ENCODE measurements at places on chromosomes 1 and 21.

GRCh38 chr1:223460566-223461189 is 67.5 kb downstream of the CCDC185 start:
- no peak for DNase-seq

DNA sequence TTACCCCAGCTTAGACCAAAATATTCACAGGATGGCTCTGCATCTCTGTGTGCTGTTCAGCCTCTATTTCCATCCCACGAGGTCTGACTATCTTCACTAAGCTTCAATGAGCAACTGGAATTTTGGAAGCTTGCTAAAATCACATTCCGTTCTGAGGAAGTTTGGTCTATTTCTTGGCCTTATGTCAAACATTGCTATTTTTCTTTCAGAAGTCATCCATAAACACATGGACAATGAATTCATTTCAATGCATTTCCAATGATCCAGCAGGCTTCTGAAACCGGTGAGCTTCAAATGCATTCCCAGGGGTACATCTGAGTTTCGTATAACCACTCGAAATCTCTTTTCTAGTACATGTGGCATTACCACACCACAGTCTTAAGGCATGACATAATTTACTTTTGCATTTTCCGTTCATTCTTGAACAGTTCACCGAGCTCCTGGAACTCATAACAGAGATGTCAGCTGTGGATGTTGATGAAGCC is 294.1 kb upstream of the KAZN start:
- DNase-seq, result no peak

- DNase-seq, result peak; percentile 75
These were observed 577.8 kb downstream of the BRINP3 start for GRCh38 chr1:189899686-189900425.

- no peak for DNase-seq
These were observed 45.5 kb downstream of the LPAR3 start for GRCh38 chr1:84847253-84848250.

DNA sequence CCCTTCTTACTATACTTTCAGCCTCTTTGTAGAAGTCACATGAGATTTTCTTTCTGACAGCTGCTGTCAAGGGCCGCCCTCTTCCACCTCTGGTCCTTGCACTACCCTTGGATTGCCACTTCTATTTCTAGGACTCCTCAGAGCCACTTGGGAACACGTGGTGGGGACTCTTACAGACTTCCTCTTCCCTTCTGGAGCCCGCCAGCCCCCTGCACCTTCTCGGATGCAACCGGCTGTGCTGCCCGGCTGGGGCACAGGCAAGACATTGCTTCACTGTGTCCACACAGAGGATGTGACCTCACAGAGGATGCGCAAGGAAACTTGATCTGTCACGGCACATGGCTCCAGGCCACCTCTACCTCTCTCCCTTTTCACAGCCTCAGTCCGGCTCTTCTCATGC is 2.4 kb upstream of the IKBKE start:
- no peak for DNase-seq

- no peak for DNase-seq
These were observed 48.0 kb downstream of the GPR161 start for GRCh38 chr1:168088511-168089325.

DNA sequence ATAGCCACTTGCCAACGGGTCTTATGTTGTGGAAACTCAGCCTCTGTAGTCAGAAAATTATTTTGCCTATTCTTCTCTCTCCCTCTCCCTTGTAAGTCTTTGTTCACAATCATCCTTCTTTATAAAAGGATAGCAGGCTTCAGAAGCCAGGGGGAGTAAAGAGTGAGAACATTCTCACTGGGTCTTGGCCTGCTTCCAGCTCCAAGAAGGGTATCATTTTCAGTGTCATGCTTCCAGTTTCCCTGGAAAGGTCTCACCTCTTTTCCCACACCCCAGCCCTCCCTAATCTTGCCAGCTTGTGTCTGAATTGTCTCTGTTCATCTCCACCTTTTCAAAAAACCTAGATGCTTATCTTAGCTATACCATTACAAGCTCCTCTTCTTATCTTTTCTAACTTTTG is 346.2 kb upstream of the LRRC7 start:
- DNase-seq, result peak; percentile 20

DNA sequence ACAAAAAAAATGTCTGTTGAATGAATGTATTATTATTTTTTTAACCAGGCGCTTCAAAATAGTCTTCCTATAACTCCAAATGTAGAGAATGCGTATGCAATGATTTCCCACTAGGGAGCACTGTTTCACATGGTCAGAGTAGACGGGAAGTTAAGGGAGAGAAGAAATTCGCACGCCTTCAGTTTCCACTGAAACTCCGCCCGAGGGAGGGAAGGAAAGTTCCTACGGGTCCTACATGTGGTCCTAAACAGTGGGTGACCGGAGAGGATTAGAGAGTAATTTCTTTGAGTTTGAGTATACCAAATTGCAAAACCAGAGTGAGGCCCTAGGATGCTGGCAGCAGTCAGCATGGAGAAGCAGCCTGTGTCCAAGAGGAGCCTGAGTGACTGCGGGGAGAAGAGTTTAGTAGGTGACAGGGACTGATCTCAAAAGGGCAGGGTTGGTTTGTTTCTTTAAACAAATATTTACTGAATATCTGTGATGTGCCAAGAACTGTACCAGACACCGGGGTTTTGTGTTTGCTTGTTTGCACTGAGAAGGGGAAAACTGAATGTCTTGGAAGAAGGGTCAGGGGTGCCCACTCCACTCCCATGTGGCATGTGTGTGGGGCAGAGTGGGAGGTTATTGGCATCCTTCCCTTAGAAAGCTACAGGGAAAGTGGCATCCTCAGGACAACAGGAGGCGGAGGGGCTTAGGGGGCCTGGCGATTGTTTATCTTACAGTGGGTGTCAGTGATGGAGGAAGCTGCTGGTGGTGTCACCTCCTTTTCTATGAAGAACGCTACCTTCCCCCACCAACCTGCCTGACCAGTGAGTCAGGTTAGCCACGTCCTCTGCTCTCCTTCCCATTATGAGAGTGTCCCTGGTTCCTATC is 22.8 kb downstream of the RNU5D-1 start:
- peak; percentile 48 for DNase-seq

- DNase-seq, result no peak
These were observed 46.8 kb upstream of the RUNX1 start for GRCh38 chr21:35095859-35096291.

DNA sequence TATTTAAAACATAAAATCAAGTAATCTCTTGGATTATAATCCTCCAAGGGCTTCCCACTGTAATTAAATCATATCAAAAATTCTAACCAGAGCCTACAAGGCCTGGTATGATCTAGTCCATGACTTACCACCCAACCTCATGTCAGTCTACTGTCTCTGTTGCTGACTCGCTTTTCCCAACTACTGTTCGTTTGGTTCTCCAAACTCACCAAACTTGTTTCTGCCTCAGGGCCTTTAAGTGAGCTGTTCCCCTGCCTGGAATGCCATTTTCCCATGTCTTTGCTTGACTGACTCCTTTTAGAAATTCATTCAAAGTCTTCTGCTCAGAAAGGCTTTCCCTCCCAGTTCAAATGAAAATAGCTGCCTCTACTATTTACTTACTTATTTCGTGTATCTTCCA is 95.9 kb downstream of the ZC3H11B start:
- no peak for DNase-seq

- DNase-seq, result peak; percentile 58
These were observed 7.7 kb upstream of the GPATCH4 start for GRCh38 chr1:156608981-156609380.

DNA sequence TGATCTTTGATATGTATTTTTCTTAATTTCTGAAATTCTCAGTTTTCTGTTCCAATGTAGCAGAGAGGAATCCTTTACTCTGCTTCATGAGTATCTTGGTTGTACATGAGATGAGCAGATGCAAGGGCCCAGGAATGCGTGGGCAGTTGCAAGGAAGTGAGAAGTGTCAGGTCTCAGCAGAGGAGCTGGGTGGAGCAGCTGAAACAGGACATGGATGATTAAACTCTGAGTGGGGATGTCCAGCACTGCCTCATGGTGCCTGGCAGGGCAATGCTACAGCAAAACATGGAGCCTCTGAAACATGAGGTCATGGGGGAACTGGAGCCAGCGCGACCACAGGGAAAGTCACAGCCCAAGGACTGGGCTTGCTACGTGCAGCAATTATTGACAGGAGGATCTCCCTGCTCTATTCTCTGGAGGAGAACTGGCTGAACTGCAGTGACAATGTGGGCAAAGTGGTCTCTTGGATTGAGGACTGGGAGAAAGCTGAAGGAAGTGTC is 48.4 kb downstream of the COLGALT2 start:
- no peak for DNase-seq

DNA sequence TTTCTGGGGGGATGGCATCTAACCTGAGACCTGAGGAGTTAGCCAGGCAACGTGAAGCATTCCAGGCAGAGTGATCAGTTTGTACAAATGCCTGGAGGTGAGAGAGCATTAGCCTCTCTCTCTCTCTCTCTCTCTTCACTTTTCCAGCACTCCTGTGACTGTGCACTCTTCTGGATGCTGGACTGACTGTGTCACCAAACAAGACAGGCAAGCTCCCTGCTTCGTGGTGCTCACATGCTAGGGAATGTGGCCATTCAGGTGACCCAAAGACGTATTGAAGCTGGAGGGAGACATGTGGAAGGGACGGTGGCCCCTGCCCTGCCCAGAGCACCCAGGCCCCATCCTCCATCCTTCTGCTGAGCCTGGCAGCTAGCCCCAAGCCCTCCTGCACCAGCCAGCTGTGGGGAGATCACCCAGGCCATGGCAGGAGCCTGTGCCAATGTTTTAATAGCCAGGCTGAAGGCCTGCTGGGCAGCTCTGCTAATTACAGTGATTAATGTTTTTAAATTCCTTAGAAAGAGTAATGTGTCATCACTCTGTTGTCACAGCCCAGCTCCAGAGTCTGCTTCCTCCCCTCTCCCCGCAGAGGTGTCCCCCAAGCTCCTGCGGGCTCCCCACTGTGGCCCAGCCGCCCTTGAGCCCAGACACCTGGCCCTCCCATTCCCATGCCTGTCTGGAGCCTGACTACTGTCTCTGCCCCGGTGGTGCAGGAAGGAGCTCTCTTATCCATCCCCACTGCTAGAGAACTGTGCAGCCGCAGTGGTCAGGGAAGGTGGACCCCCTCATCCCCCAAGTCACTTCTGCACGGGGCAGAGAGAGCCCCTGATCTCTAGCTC is 48.9 kb downstream of the UBIAD1 start:
- no peak for DNase-seq

GRCh38 chr1:206512851-206513180 is 5.5 kb downstream of the RASSF5 start:
- no peak for DNase-seq

- DNase-seq, result no peak
These were observed 11.1 kb upstream of the RCC1 start for GRCh38 chr1:28494737-28495136.

GRCh38 chr1:25117233-25117823 is 115.0 kb downstream of the SYF2 start:
- DNase-seq, result peak; percentile 33

GRCh38 chr1:154937988-154938386 is 1.5 kb upstream of the PMVK start:
- no peak for DNase-seq

DNA sequence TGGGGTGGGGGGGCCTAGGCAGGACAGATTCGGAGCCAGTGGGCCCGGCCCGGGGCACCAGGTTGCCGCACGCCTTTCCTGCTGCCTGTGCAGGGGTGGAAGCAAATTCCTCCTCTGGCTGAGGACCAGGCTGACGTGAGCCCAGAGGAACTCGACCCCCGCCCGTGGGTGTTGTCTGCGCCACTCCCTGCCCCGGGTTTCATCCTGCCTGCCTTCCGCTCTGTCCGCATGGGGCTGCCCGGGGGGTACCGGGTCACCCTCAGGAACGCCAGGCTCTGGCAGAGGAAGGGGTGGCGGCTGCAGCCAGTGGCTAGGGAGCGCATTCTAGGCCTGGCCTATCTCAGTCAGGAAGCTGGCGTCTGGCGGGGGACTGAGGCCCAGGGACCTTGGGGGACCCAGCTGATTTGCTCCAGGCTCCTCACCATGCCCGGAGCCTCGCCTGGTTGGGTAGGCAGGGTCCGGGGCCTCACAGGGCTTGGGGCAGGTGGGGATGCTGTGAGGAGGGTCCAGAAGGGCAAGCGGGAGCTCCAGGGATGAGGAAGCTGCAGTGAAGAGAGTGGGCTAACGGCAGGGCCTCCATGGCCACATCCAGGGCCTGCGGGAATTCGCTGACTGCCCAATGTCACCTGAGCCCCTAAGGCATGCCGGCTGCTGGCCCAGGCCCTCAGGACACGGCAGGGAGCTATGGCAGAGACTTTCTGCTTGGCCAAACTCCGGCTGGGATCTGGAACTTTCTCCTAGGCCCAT is 2.4 kb upstream of the IBA57 start:
- no peak for DNase-seq

DNA sequence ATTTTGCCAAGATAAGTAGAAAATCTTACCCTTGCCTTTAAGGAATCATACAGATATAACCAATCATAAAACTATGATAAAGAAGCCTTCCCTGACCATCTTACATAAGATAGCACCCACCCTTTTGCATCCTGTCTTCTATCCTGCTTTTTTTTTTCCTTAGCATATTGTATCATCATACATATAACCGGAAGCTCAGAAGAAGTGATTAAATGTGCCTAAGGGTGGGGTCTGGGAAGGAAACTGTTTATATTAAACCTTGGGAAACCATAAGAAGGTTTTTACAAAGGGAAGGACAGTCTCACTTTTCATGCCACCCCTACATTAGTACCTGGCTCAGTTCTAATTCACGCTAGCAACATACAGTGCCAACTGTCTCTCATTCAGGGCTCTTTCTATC is 66.8 kb downstream of the LUZP1 start:
- no peak for DNase-seq

DNA sequence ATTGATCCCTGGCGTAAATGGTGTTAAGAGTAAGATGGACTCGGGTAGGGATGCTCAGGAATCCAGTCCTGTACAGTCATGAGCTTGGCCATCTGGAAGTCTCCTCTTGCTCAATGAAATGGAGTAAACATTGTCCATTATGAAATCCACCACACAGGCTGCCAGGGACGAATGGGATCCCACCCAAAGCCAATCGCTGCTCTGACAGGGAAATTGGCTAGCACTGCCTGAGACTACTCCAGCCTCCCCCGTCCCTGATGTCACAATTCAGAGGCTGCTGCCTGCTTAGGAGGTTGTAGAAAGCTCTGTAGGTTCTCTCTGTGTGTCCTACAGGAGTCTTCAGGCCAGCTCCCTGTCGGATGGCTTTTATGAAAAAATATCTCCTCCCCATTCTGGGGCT is at the start of gene HSD11B1:
Gene HSD11B1 (plus strand): TSS at position 263 of the 400 bp plus-strand sequence. CDS start 97 bp downstream, at position 360.
- DNase-seq, result no peak

DNA sequence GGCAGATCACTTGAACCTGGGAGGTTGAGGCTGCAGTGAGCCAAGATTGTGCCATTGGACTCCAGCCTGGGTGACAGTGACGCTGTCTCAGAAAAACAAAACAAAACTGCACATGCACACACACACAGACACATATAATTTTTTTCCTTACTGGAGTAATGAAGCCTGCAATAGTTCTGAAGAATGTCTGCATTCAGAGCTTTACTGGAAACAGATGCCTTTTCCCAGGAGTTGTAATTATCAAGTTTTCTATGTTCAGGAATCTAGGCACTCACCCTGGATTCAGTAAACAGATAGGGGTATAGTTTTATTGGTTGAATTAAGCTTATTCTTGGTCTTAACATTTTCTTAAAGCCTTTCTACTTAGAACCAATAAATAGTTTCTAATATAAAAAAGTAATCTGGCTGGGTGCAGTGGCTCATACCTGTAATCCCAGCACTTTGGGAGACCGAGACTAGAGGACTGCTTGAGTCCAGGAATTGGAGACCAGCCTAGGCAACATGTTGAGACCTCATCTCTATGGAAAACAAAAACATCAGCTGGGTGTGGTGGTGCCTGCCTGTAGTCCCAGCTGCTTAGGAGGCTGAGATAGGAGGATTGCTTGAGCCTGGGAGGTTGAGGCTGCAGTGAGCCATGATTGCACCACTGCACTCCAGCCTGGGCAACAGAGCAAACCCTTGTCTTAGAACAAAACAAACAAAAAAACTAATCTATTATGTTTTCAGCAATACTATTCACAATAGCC is 15.8 kb downstream of the SPEN start:
- no peak for DNase-seq

- no peak for DNase-seq
These were observed 126.1 kb upstream of the KLHDC7A start for GRCh38 chr1:18354612-18355011.

Measured in neural progenitor cell (in vitro differentiated cells).